ENCODE measurements at places on chromosomes 7 and 10. TPM values are rescaled to one million over a fixed set of nuclear protein-coding genes. Genes with fewer than 3 reads are reported as not detected.
A peak's percentile ranks its signal among the peaks of the same experiment; 100 is the strongest.

Gene BCL7B
- total RNA-seq: 76.3 TPM

- no peak for DNase-seq
Measured at GRCh38 chr10:1029838-1030237, 4.2 kb upstream of the IDI2 start.

GRCh38 chr7:130719541-130719940 lies 14.5 kb downstream of the KLF14 start:
- DNase-seq: no peak

DNA sequence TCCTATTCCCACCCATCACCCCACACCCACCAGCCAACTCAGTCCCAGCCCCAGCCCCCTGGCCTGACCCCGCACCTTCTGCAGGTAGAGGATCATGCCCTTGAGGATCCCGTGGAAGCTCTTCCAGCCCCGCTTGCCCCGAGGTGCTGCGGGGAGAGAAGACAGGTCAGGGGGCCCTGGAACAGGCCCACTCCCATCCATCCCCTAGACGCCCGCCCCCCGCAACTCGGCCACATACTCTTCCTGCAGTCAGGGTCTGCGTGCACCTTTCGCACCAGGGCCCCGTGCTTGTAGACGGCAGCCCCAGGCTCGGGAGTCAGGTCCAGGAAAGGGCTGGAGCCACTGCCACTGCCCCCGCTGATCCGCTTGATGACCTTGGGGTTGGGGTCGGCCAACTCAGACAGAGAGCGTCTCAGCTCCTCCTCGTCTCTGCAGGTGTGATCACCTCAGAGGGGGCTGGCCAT lies 9.6 kb downstream of the NFKB2 start:
- DNase-seq: no peak

DNA sequence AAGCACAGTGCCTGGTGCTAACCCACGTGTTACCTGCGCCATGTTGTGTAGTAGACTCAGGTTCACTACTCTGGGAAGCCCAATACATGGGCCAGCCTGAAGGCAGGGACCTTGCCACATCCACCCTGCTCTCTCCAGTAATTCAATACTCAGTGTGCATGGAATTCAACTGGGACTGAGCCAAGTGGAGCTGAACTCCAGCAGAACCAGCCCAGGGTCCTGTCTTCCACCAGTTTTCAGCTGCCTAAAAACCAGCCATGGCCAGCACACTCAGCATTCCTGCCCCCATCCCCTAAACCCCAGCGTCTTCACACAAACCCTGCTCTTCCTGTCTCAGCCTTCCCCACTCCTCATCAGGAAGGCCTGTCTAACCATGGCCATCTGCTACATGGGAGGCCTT lies 15.4 kb downstream of the FGF8 start:
- no peak for DNase-seq

DNA sequence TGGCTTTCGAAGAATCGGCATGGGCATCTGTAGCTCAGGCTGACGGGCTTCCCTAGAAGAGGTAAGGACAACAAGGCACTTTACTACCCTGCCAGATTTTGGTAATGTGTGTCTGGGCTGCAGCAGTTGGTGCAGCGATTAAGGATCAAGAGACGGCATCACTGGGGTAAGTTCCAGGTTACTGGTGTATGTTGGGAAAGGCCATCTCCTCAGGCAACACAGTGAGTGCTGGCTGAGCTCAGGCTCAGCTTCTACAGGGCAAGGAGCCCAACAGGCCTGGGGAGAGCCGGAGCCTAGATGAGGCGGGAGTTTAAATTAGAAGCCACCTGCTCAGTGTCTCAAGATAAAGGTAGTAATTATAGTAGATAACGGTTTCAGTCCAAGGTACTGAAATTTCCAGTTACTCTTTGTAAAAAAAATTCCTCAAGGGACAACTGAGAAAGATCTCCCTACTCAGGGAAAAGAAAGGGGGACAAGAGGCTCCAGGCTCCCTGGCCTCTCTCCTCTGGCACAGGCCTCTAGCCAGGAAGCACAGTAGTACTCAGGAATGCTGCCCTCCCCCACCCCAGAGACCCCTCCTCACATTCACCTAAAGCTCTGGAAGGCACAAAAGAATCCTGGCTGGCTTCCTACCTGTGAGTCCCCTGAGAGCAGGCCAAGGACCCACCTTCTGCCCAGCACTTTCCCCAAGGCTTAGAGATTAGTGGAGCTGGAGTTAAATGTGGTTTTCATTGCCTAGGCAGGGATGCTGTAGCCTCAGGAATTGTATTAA lies 3.9 kb downstream of the CXCL12 start:
- DNase-seq: no peak

DNA sequence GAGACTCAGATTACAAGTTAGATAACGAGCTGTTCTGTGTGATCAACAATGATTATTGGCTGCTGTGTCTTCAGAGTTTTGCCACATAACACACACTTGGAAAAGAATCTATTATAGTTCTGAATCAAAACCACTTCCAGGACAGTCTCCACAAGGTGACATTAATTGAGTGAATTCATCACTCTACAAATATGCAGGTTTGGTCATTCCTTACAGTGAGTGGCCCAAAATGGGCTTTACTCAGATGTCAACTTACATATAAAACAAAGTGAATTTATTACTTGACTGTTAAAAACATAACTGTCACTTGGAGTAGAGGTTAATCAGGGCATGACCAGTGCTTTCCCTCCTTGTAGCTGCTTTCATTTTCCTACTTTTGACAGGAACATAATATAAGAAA lies 984.3 kb downstream of the REEP3 start:
- no peak for DNase-seq

Gene C7orf57
- total RNA-seq: not detected

Gene ABCB8
- 24.5 TPM for total RNA-seq

Gene GSTO2
- 1.0 TPM for total RNA-seq

DNA sequence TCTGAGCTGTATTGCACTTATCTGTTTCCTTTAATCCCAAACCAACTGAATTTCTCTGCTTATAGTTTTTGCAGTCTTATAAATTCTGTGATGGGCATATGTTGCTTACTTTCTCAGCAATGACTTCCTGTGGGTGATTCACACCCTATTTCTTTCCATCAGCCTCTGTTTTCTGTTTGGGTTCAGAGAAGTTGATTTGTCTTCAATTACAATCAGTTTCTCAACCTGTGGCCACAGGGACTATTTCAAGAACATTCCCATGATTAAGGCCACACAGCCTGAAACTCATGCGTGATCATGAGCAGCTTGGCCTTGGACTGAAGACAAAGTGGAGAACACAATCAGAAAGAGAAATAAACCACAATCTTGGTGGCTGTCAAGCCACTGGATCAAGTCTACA lies 1174.6 kb upstream of the C7orf33 start:
- no peak for DNase-seq

- DNase-seq: no peak
Measured at GRCh38 chr10:116721547-116722392, 20.6 kb downstream of the HSPA12A start.

- no peak for DNase-seq
Measured at GRCh38 chr10:5940807-5941218, 36.5 kb downstream of the IL15RA start.

DNA sequence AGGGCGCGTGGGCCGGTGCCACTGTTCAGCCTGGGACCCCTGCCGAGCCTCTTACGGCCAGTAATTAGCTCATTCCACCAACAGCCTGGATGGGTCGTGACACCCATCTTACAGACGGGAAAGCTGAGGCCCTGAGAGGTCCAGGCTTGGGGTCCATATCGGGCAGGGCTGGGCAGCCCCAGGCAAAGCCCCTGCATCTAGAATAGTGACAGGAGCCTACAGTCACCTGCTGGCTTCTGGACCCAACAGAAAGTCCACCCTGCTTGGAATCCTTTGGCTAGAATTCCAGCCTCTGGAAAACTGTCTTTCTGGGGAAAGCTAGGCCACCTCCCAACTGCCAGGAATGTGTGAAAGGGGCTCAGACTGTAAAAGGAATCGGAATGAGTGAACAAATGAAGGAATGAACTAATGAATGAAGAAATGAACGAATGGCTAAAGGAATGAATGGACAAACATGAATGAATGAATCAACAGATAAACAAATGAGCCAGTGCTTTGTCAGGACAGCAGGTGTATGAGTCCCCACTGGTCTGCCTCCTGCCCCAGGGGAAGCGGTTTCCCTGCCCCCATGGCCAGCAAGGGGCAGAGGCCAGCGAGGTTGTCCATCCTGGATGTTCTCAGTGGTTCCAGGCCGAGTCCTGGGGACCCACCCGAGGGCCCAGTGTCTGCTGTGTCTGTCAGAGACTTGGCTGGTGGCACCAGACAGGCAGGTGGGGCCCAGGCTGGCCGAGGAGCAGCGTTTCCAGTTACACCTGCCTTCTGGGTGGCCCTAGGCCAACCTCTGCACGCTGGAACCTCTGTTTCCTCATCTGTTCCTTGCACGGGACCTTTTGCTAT lies 24.1 kb upstream of the PDGFA start:
- DNase-seq: no peak

Gene TAS2R4
- 0.25 TPM for total RNA-seq

DNA sequence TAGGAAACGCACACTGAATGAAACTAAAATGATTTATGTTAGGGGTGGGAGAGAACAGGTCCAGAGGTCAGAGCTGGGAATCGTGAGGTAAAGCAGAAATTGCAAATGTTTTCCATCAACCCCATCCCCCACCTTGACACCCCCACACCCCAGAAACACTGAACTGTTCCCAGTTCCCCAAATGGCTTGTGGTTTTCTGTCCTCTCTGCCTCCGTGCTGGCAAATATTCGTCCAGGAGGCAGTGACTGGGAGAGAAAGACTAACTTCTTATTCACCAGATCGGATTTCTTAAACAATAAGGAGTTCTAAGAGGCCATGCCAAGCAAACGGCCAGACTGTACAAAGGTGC lies 730 bp upstream of the RASSF4 start:
- DNase-seq: no peak

DNA sequence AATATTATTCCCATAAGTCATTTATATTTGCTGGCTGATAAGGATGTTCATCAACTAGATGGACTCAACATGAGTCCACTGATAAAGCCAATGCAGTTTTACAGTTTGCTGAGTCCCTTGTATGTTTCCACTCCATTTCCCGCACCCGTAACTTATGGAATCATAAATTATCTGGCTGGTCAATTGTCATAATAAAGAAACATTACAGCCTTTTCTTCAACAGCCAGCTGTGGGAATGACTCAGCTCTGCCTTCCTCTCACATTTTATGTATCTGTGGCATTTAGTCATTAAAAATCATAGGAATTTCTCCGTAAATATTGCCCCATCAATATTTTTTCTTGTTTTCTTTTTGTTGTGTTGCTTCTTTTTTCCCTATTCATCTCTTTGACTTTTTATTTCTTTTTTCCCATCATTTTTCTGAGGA lies 22.3 kb upstream of the TMEM26 start:
- no peak for DNase-seq

DNA sequence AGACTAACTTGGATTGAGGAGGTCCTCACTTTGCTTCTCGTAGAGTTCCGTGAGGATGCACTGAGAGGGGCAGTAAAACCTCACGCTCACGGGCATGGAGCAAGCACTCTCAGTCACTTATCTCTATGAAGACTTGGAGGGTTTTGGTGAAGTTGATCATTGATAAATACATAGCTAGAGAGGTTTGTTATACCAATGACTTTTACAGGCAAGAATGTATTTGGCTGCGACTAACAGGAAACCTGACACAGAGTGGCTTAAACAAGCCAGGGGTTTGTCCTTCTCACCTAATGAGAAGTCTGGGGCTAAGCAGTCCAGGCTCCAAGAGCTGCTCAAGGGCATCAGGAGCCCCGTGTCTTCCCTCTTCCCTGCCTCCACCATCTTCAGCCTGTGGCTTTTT lies 6.1 kb downstream of the BICC1 start:
- DNase-seq: no peak

Gene HECW1
- total RNA-seq: not detected

GRCh38 chr10:13707156-13707881 lies 120.6 kb downstream of the PRPF18 start:
- peak; percentile 94 for DNase-seq

GRCh38 chr10:97854743-97855142 lies 5.1 kb downstream of the GOLGA7B start:
- no peak for DNase-seq

Gene VAX1
- total RNA-seq: not detected

Gene AKR1C1
- 10.3 TPM for total RNA-seq

GRCh38 chr7:80790877-80791276 lies 128.0 kb downstream of the SEMA3C start:
- peak; percentile 18 for DNase-seq

Gene CALY
- not detected for total RNA-seq

Gene PON1
- total RNA-seq: not detected

GRCh38 chr7:26948617-26949118 lies 84.3 kb upstream of the SKAP2 start:
- DNase-seq: no peak
